Bone marrow (tissue), 2 donors: ENCODE measurements at places on chromosomes 11 and 22.

DNA sequence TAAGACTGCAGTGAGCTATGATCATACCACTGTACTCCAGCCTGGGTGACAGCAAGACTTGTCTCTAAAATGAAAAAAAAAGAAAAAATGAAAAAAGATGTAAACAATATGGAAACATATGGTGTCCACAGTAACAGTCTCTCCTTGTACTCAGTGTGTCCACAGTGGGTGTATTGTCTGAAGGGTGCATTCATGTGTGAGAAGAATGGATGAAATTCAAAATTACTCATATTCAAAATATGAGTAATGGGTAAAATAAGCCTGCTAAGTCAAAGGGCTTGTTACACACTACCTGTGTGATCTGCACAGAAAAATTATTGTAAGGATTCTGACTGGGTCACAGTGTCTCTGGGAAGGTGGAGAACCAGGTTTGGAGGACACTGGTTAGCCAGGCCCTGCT, 26.9 kb downstream of the PPFIA1 start:
- DNase-seq: no peak

DNA sequence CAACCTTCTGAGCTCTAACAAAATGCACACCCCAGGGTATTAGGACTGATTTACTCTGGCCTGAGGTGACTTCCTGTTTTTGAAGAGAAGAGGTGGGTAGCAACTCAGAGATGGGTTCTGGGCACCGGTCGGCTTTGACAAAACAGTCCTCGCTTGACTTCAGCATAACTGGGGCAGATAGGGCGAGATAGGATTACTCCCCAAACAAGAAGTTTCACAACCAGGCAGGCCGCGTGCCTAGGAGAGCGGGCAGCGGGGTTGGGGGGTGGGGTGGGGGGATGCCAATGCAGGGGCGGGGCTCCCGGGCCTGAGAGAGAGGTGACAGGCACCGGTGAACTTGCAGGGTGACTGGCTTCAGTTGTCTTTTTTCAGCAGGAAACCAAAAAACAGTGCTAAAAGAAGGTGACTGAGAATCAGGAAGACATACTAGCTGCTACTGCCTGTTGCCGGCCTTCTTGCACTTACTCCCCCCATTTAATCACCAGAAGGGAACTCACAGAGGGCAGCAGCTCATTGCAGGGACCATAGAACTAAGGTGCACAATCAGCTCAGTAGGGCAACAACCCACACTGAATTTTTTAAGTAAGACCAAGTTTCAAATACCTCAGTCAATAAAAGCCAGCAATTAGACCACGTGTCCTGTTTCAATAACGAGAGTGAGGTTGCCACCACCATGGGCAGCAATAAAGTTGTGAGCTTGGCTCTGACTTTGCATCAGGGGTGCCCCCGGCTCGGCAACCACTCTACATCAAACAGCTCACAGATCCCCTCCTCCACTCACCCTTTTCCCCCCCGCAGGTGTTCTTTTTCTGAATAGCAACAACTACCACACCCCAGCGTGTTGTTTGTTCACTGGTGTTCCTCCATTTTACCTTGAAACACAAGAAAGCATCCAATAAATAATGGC, 37.2 kb upstream of the ETS1 start:
- no peak for DNase-seq

- no peak for DNase-seq
These were observed 27.3 kb downstream of the SLC25A18 start for GRCh38 chr22:17590586-17590985.

GRCh38 chr22:43835166-43835565, 23.1 kb upstream of the EFCAB6 start:
- DNase-seq: no peak

- DNase-seq: no peak
These were observed 112.9 kb downstream of the SLC36A4 start for GRCh38 chr11:93084727-93085505.
